Vein endothelial cell (primary cell): ENCODE measurements at places on chromosomes 7 and 10. TPM values are rescaled to one million over a fixed set of nuclear protein-coding genes. Genes with fewer than 3 reads are reported as not detected.

KCNH2 gene
- total RNA-seq: under 0.01 TPM in 1 of 2 replicates, not detected in the other

EPHB6 gene
- total RNA-seq: 1.4 and 2.0 TPM in 2 replicates

VWC2 gene
- total RNA-seq: not detected in 2 replicates

WNT16 gene
- total RNA-seq: not detected in 2 replicates

MCM10 gene
- total RNA-seq: 5.6 and 18.0 TPM in 2 replicates

PPP1R17 gene
- total RNA-seq: not detected in 2 replicates

GRID2IP gene
- total RNA-seq: not detected in 2 replicates

NPY4R2 gene
- not detected in 2 replicates for total RNA-seq

TMEM243 gene
- total RNA-seq: 21.2 and 28.0 TPM in 2 replicates
